ENCODE measurements at places on chromosomes 4 and X.

DNA sequence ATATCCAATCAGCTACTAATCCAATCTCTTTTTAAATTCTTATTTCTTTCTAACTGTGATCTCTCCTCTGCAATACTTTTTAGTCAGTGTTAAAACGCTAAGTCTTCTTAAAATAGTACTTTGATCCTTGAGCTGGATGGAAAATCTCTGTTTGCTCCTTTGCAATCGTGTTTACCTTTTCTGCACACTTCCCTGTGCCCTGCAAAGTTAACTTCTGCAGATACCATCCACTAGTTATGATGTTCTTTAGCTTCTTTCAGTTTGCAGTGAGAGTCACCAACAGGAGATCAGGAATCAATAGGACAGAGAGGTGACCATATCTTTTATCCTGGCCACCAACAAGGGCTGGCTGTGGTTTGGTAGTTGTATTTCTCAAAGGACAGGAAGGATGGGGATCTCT lies 391.5 kb downstream of the GASK1B start:
- no peak for DNase-seq

GRCh38 chrX:46444011-46444410 lies 101.2 kb downstream of the ZNF674 start:
- DNase-seq = peak; percentile 65

- no peak for DNase-seq
Measured at GRCh38 chr4:60897415-60897814, 302.7 kb upstream of the ADGRL3 start.

DNA sequence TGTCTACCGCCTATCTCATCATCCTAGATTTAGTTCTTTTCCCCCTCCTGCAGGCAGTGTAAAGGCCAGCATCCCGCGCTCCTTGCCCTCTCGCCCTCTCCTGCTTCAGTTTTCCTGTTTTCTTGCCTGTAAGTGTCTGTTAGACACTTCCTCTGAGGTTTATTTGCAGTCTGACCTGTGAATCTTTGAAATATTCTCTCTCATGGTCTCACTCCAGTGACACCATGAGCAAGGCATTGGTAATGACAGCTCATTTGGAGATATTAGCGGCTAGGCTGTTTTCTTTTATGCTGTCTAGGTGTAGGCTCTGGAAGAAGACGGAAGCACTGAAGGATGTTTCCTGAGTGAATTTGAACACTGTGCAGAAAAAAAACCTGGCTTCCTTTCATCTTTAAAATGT lies 179.6 kb downstream of the KDR start:
- no peak for DNase-seq

Data from GM04503 (cell line).